ENCODE measurements at places on chromosomes 7 and 10. TPM values are rescaled to one million over a fixed set of nuclear protein-coding genes. Genes with fewer than 3 reads are reported as not detected.

Gene ERLIN1
- total RNA-seq: 18.7 TPM

Gene BTAF1
- 42.6 TPM for total RNA-seq

Gene INHBA
- not detected for total RNA-seq

Gene ZFAND2A
- total RNA-seq: 19.1 TPM

Gene IQUB
- total RNA-seq: not detected

Data from activated naive CD4-positive, alpha-beta T cell treated with anti-CD3 and anti-CD28 coated beads for 36 hours (primary cell).